HepG2 (cell line): ENCODE measurements at places on chromosomes 12 and 14.

DNA sequence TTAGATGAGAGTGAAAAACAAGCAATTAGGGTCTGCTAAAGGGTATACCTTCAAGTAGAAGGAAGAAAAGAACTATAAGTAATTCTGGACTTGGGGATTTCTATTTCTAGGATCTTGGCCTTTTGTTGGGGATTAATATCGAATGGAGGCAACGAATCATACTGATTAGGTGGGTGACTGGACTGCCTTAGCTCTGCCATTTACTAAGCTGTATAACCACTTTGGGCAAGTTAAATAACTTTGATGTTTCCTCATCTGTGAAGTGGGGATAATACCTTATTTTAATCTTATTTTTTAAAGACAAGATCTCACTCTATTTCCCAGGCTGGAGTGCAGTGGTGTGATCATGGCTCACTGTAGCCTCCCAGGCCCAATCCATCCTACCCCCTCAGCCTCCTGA, 6.6 kb downstream of the IKBIP start:
- no peak for DNase-seq

- DNase-seq: no peak
Observed at GRCh38 chr12:62700091-62700880, 233.7 kb downstream of the MON2 start.

DNA sequence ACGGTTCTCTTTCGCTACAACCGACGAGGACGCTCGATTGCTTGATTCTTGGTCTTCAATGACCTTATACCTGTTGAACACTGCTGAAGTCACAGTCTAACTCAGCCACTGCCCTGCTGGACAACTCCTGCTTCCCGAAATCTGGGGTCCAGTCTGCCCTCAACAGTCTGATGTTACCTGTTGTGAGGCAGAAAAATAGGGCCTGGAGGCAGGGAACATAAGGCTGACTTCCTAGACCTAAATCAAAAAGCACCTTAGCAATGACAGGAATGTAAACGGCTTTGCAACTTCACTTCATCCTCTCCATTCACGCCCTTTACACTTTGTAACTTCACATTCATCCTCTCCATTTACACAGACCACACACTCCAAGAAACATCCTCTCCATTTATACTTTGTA, 597 bp upstream of the GLTP start:
- no peak for DNase-seq

- DNase-seq: no peak
Observed at GRCh38 chr12:5375547-5376295, 56.2 kb upstream of the NTF3 start.

- peak; percentile 39 for DNase-seq
Observed at GRCh38 chr12:55742719-55743405, at the start of gene GDF11. TSS of gene GDF11 (plus strand) at chr12:55743122. CDS start at chr12:55743317, 195 bp downstream.

DNA sequence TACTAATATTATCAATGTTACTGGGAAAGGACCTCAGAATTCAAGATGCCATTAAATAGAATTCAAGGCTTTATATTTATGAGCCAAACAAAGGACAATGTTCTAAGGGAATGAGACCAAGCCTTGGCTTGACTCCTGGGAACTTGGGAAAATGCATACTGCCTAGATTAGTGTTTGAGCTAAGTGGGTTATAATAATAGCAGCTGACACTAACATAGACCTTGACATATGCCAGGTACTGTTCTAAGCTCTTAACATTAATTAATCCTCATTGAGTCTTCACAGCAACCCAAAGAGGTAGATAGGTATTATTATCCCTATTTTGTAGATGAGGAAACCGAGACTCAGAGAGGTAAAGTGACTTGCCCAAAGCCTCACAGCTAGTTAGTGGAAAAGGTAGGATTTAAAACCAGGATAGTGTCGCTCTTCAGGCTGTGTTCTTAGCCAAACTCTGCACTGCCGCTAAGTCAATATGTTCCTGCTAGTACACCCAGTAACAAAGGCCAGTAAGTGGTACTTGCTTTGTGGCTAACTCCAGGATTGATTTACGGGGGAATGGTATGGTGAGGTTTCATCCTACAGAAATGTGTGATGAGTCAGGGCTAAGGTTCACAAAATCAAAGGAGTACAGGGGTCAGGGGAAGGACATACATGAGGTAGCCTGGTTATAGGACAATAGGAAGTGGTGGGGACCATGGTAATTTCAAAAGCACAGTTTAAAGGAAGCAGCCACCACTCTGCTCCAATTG, 35.8 kb upstream of the PRKAB1 start:
- peak; percentile 65 for DNase-seq

GRCh38 chr12:10406725-10407124, 2.8 kb downstream of the KLRC4 start:
- no peak for DNase-seq

GRCh38 chr12:131831635-131832041, 3.4 kb downstream of the MMP17 start:
- DNase-seq: no peak

- no peak for DNase-seq
Observed at GRCh38 chr14:68394764-68395143, 398.1 kb downstream of the ZFP36L1 start.

DNA sequence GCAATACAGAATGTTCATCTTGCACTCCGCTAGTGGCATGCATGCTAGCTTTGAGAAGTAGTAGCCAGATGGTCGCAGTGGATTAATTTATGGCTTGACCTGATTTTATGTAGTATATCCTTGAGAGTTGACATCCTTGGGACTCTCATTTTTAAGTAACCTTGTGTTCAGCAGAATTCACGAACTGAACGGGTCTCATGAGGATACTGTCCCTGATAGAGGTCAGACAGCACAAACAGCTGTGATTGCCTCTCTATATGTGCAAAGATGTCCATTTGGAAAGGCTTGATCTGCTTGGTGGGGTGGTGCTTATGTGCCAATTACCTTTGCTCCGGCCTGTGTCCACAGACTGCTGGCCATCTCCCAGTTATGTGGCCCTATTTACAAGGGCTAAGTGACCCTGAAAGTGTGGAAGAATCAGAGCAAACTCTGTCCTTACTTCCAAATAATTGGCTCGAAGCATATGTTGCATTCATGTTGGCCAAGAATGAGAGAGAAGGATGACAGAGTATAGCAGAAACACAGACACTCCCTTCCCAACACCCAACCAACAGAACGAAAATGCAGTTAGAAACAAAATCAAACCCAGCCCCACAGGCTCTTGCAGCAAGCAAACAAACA, 167.1 kb downstream of the CRADD start:
- no peak for DNase-seq

DNA sequence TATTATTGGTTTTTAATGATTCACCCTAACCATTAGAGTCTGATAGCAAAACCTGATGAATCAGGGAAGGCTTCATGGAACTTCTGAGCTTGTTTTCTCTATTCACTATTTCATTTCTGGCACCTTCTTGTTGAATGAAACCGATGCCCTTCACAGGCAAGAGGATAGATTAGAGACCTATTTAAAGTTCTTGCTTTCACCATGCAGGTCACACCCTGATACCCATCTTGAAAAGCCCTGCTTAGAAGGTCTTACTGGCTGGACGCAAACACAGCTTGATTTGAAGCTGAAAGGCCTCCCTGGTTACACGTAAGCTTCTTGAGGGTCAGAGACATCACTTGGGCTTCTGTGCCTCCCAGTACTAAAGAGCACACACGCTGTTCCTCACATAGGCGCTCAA, 29.2 kb downstream of the TMEM229B start:
- DNase-seq: no peak

GRCh38 chr14:37230551-37231194, 32.9 kb downstream of the MIPOL1 start:
- DNase-seq: peak; percentile 90

- no peak for DNase-seq
Observed at GRCh38 chr14:75204116-75204515, 27.7 kb upstream of the TMED10 start.
